Endodermal cell (in vitro differentiated cells): ENCODE measurements at places on chromosomes 1 and 21.

DNA sequence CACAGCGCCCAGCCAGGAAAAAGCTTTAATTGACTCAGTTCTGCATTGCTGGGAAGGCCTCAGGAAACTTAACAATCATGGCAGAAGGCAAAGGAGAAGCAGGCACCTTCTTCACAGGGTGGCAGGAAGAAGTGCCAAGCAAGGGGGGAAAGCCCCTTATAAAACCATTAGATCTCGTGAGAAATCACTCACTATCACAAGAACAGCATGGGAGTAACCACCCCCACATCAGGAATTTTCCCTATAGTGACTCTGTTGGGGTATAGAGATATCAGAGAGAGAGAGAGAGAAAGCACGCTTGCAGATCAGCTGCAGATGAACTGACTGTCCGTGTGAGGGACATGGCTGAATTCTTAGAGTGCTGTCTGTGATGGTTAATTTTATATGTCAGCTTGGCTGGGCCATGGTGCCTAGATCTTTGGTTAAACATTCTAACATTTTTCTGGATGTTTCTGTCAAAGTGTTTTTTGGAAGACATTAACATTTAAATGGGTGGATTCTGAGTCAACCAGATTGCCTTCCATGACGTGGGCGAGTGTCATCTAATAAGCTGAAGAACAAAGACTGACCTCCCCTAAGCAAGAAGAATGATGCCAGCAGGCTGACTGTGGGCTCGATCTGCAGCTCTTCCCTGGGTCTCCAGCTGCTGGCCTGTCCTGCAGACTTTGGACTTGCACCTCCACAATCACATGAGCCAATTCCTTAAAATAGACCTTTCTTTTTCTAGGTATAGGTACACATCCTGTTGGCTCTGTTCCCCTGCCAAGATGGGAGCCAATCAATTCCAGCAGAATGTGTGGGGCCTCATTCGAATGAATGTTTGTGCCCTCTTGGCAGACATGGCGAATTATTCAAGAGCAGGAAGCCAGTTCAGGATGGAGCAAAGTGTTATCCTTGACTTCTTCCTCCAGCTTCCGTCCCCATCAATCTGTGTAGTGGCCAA lies 21.4 kb upstream of the CPT2 start:
- DNase-seq: no peak

- DNase-seq: no peak
These were observed 11.4 kb downstream of the RAB4A start for GRCh38 chr1:229282295-229282823.

DNA sequence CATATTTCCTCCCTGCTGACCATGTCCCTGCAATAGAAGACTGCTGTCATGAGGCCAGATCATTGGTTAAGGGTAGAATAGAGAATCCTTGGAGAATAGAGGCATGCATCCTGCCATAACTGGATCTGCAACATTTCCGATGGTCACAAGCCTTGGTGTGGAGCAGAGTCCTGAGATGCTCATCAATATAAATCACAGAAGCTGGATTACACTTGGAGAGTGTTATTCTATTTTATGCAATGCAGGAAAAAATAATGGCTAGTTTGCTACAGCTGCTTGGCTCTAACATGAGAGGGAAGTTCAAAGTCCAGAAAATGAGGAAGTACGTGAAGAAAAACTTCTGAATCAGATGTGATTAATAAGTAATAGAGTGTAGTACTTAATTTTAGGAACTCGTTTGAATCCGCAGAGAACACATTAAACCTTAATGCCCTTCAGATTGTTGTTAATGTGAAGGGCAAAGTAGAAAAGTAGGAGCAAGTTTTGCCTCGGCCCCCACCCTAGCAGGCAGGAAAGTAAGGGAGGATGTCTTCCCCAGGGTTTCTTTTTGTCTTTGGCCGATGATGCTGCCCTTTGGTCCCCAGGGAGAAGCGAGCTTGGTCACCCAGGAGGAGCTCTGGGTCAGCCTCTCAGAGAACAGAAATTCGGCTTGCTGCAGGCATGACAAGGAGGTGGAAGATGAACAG lies 59.5 kb downstream of the KCNK1 start:
- DNase-seq: no peak

DNA sequence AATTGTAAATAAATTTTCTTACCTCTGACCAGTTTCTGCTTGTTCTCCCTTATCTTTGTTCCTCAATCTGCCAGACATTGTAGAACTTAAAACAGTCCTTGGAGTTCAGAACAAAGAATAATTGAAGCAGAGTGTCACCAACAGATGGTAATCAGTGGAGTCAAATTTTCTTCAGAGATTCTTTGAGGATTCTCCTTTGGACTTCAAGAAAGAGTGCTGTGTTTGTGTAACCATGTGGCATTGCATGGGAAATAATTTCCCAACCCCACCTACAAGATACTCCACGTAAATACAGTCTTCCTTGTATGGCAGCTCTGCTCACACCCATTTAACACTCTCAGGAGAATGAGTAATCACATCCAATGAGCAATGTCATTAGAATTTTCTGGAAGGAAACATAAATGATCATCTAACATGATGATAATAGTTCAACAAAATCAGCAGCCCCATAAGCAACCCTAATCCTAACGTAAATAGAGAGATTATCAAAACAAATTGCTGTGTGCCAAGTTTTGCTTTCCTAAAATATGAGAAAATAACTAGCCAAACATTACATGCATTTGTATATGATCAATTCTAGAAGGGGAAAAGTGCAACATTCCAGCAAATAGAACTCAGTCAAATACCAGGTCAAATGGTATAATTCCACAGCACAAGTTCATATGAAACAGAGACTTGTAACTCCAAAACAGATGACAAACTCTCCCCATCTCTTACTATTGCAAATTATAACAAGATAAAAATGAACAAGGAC lies 6.9 kb upstream of the DENND1B start:
- no peak for DNase-seq

DNA sequence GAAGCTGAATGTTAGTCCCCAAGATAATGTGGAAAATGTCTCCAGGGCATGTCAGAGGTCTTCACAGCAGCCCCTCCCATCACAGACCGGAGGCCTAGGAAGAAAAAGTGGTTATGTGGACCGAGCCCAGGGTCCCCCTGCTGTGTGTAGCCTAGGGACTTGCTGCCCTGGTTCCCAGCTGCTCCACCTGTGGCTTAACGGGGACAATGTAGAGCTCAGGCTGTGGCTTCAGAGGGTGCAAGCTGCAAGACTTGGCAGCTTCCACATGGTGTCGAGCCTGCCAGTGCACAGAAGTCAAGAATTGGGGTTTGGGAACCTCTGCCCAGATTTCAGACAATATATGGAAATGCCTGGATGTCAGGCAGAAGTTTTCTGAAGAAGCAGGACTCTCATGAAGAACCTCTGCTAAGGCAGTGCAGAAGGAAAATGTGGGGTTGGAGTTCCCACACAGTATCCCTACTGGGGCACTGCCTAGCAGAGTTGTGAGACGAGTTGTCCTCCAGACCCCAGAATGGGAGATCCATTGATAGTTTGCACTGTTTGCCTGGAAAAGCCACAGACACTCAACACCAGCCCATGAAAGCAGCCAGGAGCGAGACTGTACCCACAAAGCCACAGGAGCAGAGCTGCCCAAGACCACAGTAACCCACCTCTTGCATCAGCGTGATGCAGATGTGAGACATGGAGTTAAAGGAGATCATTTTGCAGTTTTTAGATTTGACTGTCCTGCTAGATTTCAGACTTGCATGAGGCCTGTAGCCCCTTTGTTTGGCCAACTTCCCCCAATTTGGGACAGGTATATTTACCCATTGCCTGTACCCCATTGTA lies 204.9 kb downstream of the MRPL39 start:
- no peak for DNase-seq

- no peak for DNase-seq
These were observed 3.2 kb downstream of the TFF3 start for GRCh38 chr21:42311816-42312625.

DNA sequence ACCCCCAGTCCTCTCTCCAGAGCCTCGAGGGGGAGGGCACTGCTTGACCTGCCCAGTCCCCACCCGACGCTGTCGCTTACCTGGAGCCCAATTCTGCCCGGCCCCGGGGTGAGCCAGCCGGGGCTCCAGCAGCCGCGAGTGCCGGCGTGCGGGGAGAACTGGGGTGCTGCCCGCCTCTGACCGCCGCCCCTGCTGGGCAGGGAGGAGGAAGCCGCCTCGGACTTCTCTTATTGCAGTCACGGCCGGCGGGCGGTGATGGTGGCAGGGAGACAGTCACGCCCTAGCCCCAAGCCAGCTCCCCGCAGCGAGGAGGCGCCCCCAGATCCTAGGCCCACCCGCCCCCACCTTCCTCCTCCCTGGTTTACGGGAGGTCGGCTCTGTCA lies at the start of gene FGR:
Gene FGR, minus strand, starts transcription at position 201 of the 383 bp plus-strand sequence. CDS start 11,269 bp downstream, outside the sequence.
- no peak for DNase-seq

- no peak for DNase-seq
These were observed 25.7 kb upstream of the KCNC4 start for GRCh38 chr1:110184446-110184845.

- no peak for DNase-seq
These were observed 153.4 kb downstream of the FMN2 start for GRCh38 chr1:240244968-240245628.

- DNase-seq: no peak
These were observed 117.4 kb upstream of the RAB3GAP2 start for GRCh38 chr1:220389634-220390033.

- DNase-seq: peak; percentile 94
These were observed 3.2 kb downstream of the ID3 start for GRCh38 chr1:23555986-23556634.

DNA sequence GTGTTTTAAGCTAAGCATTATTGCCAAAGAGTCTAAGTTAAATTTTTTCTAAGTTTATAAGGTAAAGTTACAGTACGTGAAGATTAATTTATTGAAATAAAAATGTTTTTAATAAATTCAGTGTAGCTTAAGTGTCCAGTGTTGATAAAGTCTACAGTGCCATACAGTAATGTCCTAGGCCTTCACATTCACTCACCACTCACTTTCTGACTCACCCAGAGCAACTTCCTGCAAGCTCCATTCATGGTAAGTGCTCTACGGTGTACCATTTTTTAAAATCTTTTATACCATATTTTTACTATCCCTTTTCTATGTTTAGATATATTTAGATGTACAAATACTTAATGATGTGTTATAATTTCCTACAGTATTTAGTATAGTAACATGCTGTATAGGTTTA lies 173.2 kb downstream of the CACNA1E start:
- no peak for DNase-seq

- no peak for DNase-seq
These were observed 30.3 kb downstream of the ZSCAN20 start for GRCh38 chr1:33502726-33503125.

GRCh38 chr1:902802-903201 lies 20.9 kb upstream of the SAMD11 start:
- peak; percentile 24 for DNase-seq

GRCh38 chr1:9275161-9275560 lies 17.5 kb upstream of the SPSB1 start:
- no peak for DNase-seq

DNA sequence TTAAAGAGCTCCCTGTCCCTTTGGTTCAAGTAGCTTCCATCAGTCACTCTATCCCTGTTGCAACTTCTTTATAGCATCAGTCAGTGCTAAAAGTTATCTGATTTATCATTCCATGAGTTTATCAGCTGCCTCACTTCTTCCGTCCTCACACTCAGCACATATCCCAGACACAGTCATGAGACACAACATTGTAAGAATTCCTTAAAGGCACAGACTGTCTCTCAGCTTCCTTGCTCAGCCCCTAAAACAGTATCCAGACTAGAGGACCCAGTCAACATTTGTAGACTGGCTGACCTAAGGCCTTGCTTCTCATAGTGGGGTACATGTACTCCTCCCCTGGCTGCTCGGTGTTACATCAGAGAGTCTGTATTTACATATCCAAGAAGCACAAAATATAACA lies 164.9 kb upstream of the ADGRL2 start:
- no peak for DNase-seq

DNA sequence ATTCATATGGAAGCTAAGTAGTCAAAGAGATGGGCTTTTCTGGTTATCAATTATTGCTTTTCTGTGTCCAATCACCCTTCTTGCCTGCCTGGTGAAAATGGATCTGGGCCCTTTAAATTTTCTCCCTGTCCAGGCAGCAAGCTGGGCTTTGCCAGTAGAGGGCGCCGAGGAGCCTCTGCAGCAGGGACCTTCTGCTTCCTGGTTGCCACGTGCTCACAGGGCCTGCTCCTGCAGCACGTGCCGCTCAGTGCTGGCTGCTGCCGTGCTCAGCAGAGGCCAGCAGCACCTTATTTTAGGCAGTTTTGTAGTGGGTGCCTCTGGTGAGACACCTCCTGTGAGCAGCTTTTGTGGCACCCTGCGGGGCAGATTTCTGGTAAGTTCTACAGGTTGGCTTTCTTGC lies 4.0 kb downstream of the ACTL8 start:
- peak; percentile 78 for DNase-seq

DNA sequence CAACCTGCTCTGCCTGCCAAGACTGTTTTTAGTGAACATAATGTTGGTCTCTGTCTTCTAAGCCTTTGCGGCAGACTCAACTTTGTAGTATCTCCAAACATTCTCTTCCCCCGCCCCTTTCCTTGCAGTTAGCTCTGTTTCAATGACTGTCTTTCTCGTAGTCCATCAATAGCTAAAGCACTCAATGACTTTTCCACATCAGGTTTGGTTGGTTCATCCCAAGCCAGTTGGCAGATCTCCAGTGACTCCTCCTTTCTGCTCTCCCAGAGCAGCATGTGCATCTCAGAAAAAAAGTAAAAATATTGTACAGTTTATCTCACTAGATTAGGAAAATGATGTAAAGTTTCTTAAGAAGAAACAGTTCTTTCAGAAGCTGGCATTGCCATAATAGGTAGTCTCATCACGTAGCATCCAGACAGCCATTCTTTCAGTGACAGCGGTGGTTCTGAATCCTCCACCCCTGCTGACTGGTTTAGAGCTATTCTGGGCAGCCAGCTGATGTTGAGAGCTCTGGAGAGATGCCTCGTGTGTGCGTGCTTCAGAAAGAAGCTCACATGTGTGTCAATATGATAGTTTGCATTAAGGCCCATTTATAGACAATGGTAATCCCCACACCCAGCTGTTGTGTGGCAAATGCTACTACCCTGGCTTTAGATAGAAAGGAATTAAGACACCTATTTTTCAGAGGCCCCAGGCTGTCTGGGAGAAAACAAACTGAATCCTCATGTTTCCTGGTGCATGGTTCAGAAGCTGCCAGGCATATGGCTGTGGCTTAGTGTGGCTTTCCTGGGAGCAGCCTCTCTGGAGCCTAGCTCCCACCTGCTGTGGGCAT lies 53.2 kb downstream of the CNN3 start:
- DNase-seq: no peak

- DNase-seq: peak; percentile 59
These were observed 8.0 kb upstream of the OXCT2 start for GRCh38 chr1:39779137-39779536.

DNA sequence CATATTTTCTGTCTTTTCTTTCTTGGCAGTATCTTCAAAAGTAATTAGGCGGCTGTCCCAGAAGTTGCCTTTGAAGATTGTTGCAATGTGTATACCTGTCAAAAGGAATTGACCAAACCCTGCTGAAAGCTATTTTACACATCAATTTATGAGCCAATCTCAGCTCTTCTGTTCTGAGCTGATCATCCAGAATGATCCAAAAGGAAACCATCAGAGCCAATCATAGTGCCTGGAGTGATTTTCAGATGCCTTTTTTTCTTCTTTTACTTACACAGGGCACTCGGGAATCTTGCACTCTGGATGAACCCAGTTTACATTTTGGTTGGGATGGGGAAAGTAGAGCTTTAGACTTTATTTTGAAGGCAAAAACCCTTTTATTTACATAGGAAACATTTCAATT lies 21.8 kb upstream of the APOBEC4 start:
- no peak for DNase-seq

GRCh38 chr21:29825936-29826335 lies 113.9 kb downstream of the GRIK1 start:
- DNase-seq: no peak
